Psoas muscle (tissue), 8 donors: ENCODE measurements at places on chromosomes 1 and 21.

DNA sequence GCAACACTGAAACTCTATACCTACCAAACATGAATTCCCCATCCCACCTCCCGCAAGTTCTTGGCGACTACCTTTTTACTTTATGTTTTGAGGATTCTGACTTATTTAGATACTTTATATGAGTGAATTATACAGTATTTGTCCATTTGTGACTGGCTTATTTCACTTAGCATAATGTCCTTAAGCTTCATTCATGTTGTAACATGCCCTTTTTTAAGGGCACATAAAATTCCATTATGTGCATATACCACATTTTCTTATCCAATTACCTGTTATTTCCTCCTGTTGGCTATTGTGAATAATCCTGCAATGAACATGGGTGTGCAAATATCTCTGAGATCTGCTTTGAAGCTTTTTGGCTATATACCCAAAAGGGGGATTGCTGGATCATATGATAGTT, 22.0 kb upstream of the CHIT1 start:
- DNase-seq = no peak

DNA sequence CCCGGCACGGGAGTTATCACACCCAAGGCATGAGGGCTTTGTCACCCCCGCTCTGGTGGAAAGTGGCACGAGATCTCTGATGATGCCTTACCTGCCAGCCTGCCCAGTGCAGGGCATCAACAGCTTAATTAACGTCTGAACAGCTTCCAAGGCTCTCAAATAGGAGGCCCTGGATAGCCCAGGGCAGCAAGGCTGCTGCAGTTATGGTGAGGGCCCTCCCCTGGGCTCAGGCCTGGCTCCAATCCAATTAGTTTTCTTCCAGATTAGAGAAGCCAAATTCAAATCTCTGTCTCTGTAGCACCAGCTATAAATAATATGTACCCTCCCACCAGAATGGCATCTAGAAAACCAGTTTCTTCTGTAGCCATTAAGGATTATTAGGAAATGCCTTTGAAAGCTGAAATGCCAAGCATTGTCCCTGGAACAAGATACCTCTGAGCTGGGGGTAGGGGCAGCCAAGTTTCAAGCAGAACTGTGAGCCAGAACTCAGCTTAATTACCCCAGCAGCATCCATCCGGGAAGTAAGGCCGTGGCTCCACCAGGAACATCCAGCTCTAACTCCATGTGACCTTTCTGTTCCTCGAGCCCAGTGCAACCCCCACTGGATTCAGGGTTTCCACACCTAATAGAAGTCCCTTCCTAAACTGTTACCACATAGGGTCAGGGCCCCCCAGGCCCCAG, 12.5 kb downstream of the QSOX1 start:
- no peak for DNase-seq

GRCh38 chr1:235266325-235266724, 61.7 kb downstream of the ARID4B start:
- DNase-seq = no peak

GRCh38 chr1:205495237-205495823, 9.1 kb upstream of the CDK18 start:
- DNase-seq = no peak

- DNase-seq = no peak
Measured at GRCh38 chr1:6179564-6180175, 451 bp downstream of the CHD5 start.

GRCh38 chr21:23986214-23986613, 1621.1 kb downstream of the MRPL39 start:
- no peak for DNase-seq

DNA sequence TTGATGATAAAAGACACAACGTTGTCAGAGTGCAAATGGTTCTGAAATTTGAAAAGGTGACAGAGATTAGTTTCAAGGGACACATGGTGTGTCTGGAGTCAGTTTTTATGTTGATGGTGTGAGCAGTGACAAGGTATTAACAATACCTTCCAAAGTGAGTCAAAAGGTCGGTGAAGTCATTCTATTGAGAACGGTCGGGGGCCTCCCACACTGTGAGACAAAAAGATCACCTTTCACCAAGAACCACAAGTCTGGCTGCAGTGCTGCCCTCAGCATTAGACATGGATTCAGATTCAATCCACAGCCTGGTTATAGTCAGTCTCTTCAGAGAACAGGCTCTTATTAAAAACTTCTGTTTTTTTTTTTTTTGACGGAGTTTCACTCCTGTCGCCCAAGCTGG, 26.5 kb downstream of the ZNF124 start:
- no peak for DNase-seq

GRCh38 chr1:232561381-232561780, 68.6 kb downstream of the SIPA1L2 start:
- DNase-seq = no peak

- no peak for DNase-seq
Measured at GRCh38 chr1:110490791-110491451, 28.1 kb downstream of the KCNA10 start.
